ENCODE measurements at places on chromosomes 12 and 14.
A peak's percentile ranks its signal among the peaks of the same experiment; 100 is the strongest.

DNA sequence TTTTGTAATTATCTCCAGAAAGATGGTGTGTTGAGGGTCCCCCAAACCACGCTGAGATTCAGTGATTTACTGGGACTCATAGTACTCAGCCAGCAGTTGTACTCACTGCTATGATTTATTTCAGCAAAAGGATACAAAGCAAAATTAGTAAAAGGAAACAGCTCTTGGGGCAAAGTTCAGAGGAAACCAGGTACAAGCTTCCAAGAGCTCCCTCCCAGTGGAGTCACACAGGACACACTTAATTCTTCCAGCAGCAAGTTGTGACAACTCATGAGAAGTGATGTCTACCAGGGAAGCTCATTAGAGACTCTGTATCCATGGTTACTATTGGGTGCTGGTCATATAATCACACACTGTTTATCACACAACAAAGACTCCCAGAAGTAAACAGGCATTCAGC, 38.7 kb downstream of the TTC8 start:
- H3K27ac ChIP-seq, result no peak overlapping the region
- no peak for DNase-seq
- H3K27me3 ChIP-seq, result no peaks in the 10 kb centered on the region
- no peaks in the 10 kb centered on the region for H3K4me1 ChIP-seq
- H3K4me3 ChIP-seq, result no peak overlapping the region
- no peaks in the 10 kb centered on the region for H3K36me3 ChIP-seq

- no peak for DNase-seq
- H3K27ac ChIP-seq, result peak overlapping the region; percentile 38
- H3K4me3 ChIP-seq, result no peak overlapping the region
- H3K36me3 ChIP-seq, result peaks cover 38% of the 10 kb centered on the region
- H3K4me1 ChIP-seq, result peaks cover 26% of the 10 kb centered on the region
- no peaks in the 10 kb centered on the region for H3K27me3 ChIP-seq
Measured at GRCh38 chr12:53200107-53200457, 7.0 kb downstream of the ITGB7 start.

DNA sequence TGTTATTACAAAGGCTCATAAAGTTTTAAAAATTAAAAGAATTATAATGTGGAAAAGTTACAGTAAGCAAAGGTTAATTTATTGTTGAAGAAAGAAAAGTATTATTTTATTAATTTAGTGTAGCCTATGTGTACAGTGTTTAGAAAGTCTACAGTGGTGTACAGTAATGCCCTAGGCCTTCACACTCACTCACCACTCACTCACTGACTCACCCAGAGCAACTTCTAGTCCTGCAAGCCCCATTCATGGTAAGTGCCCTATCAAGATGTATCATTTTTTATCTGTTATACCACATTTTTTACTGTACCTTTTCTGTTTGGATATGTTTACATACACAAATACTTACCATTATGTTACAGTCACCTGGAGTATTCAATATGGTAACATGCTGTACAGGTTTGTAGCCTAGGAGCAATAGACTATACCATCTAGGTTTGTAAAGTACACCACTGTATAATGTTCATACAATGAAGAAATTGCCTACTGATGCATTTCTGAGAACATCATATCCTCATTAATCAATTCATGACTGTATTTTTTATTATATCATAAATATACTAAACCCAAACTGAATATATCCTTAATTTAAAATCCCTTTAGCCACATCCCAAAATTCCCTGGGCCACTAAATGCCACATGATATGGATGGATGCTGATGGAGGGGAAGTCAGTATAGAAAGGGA, 43.6 kb upstream of the NID2 start:
- no peaks in the 10 kb centered on the region for H3K4me1 ChIP-seq
- H3K4me3 ChIP-seq, result no peak overlapping the region
- no peaks in the 10 kb centered on the region for H3K27me3 ChIP-seq

DNA sequence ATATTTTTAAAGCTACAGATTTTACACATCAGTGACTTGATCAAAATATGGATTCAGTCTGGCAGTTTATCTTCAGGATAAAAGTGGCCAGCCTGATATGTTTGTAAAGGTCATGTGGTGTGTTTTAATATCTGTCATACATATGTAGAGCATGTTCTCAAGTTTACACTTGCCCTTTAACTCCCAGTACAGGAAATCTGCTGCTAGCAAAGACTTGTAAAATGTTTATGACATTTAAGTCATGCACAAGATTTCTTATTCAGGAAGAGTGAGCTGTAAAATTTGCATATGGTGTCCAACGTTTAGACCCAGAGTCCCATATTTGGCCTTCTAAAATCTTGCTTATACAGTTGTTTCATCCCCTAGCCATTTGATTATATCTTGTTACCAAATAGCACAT, 197.5 kb upstream of the FLRT2 start:
- H3K36me3 ChIP-seq, result no peaks in the 10 kb centered on the region
- no peak overlapping the region for H3K27ac ChIP-seq
- no peaks in the 10 kb centered on the region for H3K4me1 ChIP-seq
- no peak overlapping the region for H3K4me3 ChIP-seq
- DNase-seq, result no peak

- H3K36me3 ChIP-seq, result no peaks in the 10 kb centered on the region
- no peak overlapping the region for H3K4me3 ChIP-seq
- H3K4me1 ChIP-seq, result no peaks in the 10 kb centered on the region
Measured at GRCh38 chr12:32179011-32179395, 72.4 kb downstream of the BICD1 start.

DNA sequence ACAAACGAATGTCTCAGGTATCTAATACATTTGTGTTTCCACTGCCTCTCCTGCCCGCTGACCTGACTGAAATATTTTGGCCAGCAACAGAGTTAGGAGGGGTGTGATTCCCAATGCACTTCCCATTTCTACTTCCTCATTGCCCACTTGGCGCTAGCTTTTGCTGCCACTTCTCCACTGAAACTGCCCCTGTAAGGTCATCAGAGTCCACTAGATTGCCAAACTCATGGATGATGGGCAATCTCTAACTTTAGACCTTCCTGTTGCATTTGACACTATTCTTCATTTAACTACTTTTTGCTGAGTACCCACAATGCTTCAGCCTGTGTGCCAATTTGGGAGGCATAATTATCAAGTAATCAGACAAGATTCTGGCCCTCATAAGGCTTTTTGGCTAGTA, 40.8 kb downstream of the GPR65 start:
- no peak for DNase-seq
- no peak overlapping the region for H3K27ac ChIP-seq
- H3K27me3 ChIP-seq, result no peaks in the 10 kb centered on the region
- H3K4me1 ChIP-seq, result no peaks in the 10 kb centered on the region
- no peaks in the 10 kb centered on the region for H3K36me3 ChIP-seq

GRCh38 chr12:88816201-88816600, 235.9 kb upstream of the KITLG start:
- no peak overlapping the region for H3K4me3 ChIP-seq
- H3K27ac ChIP-seq, result no peak overlapping the region
- DNase-seq, result no peak
- no peaks in the 10 kb centered on the region for H3K36me3 ChIP-seq
- no peaks in the 10 kb centered on the region for H3K4me1 ChIP-seq
